ENCODE measurements at places on chromosomes 12 and 14. TPM values are rescaled to one million over a fixed set of nuclear protein-coding genes. Genes with fewer than 3 reads are reported as not detected.

Gene PAX9
- total RNA-seq, result not detected

DNA sequence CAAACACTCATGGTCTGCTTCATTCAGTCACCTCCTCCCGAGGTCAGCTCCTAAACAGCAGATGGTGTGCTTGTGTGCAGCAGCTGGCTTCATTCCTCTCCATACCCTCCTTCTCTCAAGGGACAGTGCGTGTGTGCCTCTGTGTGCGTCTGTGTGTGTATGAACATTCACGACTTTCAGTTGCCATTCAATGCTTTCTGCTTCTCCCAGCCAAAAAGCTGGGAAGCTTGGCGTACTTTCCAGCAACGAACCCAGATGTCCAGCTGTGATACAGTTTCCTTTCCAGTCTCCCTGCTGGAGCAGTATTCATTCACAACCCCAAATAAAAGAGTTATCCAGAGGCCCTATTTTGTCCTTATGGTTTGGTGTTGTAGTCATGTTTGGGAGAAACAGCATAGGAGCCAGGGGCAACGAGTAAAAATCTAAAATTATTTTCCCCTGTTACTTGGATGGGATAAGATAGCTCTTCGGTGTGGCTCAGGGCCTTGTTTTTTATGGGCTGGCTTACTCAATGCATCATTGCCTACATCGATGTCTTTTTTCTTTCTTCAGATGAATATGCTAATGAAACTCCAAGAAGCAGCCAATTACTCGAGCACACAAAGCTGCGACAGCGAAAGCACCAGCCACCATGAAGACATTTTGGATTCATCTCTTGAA lies 379.3 kb downstream of the NAV3 start:
- no peak for ATAC-seq

Gene KRT6C
- not detected for total RNA-seq

- no peak for ATAC-seq
Observed at GRCh38 chr14:57382283-57382682, 8.1 kb upstream of the NAA30 start.

DNA sequence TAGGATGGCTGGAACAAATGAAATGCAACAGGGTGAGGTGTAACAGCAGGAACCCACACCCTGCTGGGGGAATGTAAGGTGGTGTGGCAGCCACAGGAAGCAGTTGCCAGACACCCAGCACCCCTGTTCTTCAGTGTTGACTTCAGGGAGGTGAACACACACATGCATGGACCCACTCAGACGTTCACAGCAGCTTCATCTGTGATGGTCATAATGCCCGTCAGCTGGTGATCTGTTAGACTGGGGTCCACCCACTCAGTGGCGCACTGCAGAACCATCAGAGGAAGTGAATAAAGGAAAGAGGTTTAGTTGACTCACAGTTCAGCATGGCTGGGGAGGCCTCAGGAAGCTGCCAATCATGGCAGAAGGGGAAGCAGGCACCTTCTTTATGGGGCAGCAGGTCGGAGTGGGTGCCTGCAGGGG lies 22.7 kb upstream of the TEX22 start:
- ATAC-seq, result peak; percentile 92
